Forelimb muscle (tissue), 1 donor: ENCODE measurements at places on chromosomes 1 and 21. TPM values are rescaled to one million over a fixed set of nuclear protein-coding genes. Genes with fewer than 3 reads are reported as not detected.

Gene AVPR1B
- polyA plus RNA-seq = 0.24 TPM

GRCh38 chr1:154423304-154423987 is 18.3 kb downstream of the IL6R start:
- DNase-seq = no peak

Gene PEAR1
- polyA plus RNA-seq = 21.1 TPM

Gene FALEC
- polyA plus RNA-seq = 1.1 TPM

GRCh38 chr1:65055747-65056146 is 89.4 kb upstream of the JAK1 start:
- no peak for DNase-seq

GRCh38 chr1:165899461-165899941 is 72.1 kb downstream of the UCK2 start:
- no peak for DNase-seq

DNA sequence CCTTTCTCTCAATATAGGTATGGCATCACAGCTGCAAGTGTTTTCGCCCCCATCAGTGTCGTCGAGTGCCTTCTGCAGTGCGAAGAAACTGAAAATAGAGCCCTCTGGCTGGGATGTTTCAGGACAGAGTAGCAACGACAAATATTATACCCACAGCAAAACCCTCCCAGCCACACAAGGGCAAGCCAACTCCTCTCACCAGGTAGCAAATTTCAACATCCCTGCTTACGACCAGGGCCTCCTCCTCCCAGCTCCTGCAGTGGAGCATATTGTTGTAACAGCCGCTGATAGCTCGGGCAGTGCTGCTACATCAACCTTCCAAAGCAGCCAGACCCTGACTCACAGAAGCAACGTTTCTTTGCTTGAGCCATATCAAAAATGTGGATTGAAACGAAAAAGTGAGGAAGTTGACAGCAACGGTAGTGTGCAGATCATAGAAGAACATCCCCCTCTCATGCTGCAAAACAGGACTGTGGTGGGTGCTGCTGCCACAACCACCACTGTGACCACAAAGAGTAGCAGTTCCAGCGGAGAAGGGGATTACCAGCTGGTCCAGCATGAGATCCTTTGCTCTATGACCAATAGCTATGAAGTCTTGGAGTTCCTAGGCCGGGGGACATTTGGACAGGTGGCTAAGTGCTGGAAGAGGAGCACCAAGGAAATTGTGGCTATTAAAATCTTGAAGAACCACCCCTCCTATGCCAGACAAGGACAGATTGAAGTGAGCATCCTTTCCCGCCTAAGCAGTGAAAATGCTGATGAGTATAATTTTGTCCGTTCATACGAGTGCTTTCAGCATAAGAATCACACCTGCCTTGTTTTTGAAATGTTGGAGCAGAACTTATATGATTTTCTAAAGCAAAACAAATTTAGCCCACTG is 11.5 kb downstream of the HIPK1 start:
- DNase-seq = no peak

- DNase-seq = no peak
Measured at GRCh38 chr1:20194757-20195461, 8.6 kb upstream of the PLA2G2C start.

GRCh38 chr1:54238353-54239034 is 38.5 kb downstream of the MRPL37 start:
- no peak for DNase-seq

- DNase-seq = no peak
Measured at GRCh38 chr21:33434770-33435360, 31.7 kb downstream of the IFNGR2 start.

- DNase-seq = no peak
Measured at GRCh38 chr1:204223129-204223860, 9.5 kb upstream of the GOLT1A start.

Gene RHCE
- 0.53 TPM for polyA plus RNA-seq

DNA sequence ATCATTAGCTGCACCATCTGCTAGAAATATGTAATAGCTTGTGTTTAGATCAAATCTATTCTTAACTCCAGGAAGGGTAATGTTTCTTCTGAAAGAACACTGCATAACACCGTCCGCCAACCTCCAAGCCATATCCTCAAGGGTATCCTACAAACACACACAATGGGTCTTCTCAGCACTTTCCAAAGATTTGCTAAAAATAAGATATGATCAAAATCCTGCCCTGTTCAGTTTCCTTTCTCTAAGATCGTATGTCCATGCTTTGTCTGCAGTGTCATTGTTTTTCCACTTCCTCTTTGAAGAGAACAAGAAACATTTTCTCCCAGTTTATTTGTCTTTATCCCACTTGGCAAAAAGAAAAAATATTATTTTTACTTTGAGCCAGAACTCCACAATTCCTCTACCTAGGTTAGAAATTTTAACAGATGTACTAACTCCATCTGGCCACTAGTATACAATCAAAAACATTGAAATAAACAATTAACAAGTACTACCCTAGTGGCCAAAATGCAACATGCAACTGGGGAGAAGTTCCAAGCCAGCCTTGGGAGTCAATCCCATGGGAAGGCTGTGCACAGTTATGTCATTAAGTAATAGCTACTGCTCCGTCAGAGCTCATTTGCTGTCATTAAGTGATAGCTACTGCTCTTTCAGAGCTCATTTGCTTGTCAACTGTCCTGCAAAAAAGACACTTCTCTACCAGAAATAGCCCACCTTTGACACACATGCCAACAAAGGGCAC is 37.8 kb downstream of the FRRS1 start:
- DNase-seq = no peak

DNA sequence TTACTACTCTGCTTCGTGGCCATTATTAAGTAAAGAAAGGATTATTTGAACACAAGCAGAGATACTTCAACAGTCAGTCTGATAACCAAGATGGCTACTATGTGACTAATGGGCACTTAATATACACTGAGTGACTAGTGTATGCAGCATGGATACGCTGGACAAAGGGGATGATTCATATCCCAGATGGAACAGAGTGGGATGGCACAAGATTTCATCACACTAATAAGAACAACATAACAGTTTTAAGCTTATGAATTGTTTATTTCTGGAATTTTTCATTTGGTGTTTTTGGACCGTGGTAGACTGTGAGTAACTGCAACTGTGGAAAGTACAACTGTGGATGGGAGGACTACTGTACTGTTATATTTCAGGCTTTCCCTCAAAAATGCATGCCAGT is 9.4 kb downstream of the ZCCHC17 start:
- DNase-seq = no peak
